SJSA1 (cell line): ENCODE measurements at places on chromosomes 11 and 22.

- no peak for DNase-seq
Observed at GRCh38 chr11:3709977-3710376, 38.8 kb upstream of the CHRNA10 start.

- DNase-seq, result no peak
Observed at GRCh38 chr11:107076832-107077231, 58.6 kb upstream of the GUCY1A2 start.

DNA sequence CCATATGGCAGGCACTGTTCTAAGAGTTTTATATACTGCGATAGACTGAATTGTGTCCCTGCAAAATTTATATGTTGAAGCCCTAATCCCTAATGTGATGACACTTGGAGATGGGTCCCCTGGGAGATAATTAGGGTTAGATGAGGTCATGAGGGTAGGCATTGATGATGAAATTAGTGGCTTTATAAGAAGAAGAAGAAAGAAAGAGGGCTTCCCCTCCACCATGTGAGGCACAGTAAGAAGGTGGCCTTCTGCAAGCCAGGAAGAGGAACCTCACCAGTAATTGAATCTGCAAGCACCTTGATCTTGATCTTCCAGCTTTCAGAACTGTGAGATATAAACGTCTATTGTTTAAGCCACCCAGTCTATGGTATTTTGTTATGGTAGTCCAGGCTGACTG lies 46.6 kb upstream of the TENM4 start:
- no peak for DNase-seq

DNA sequence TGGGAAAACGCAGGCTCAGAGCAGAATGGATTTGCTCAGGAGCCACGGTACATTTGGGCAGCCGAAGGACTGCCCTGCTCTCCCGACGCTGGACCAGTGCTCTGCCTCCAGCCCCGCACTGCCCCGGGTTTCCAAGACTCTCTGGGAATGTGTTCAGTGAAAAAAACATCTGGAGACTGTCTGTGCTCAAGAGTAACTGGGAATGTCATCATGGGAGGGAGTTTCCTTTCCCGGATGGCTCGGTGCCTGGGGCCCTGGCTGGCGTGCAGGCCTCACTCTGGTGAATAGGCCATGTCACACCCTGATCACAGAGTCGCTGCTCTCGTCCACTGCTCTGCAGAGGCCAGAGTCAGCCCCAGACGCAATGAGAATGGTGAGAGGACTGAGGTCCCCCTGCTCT lies 9.8 kb upstream of the APOL6 start:
- peak; percentile 52 for DNase-seq

GRCh38 chr11:108608548-108608947 lies 15.0 kb upstream of the EXPH5 start:
- no peak for DNase-seq

DNA sequence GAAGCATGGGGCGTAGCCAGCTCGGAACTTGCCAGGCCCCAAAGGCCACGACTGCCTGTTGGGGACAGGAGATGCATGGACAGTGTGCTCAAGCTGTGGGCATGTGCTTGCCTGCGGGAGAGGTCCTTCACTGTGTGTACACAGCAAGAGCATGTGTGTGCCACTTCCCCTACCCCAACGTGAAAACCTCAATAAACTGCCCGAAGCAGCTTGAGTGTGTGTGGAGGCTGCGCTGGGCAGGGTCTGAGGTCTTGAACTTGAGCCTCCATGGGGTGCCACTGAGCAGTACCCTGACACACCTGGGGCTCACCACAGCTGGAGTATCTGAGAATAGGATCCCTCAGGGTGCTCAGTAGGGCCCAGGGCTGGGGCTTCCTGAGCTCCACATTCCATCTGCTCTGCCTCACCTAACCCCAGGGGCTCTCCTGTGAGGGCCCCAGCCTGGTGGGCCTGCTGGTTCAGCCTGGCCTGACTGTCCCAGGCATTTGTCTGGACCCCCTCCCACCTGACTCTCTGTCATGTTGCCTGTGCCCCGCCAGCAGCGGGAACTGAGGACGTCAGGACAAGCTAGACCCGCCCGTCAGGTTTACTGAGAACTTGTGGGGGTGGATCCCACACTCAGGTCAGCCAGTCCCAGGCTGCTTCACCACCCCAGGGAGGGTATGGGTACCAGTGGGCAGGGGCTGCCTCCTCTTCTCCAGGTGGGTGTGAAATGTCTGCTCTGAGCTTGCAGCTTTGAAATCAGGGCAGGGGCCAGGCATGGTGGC lies 3.2 kb downstream of the RASSF7 start:
- DNase-seq, result no peak

DNA sequence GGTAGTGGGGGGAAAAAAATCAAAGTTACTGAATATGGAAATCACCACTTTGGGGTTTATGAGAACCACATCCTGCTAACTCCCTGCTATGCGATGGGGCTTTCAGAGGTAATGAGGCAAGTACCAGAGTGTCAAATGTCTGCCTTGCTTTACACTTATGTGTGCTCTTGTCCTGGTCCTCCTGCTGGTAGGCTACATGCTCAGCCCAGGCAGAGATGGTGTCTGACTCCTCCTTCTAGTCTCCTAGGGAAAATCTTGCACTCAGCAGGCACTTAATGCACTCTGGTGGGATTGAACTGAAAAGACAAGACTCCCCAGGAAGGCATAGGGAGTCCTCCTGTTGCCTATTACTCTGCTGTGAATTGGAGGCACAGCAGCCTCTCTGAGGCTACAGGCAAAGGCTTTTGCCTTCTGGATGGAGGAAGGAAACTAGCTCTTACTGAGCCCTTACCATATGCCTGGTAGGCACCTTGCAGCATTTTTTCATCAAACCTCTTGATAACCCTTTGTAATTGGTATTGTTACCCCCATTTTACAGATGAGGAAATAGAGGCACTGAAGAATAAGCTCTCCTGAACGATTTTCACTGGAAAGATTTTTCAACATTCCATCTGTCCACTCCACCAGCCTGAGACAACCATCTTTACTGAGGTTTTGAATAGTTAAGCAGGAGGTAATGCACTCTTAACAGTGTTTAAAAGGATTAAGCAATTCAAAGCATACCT lies 132.1 kb upstream of the PAX6 start:
- DNase-seq, result no peak
